ENCODE measurements at places on chromosomes 2 and 18. TPM values are rescaled to one million over a fixed set of nuclear protein-coding genes. Genes with fewer than 3 reads are reported as not detected.

STARD6 gene
- not detected for polyA plus RNA-seq

DSEL gene
- polyA plus RNA-seq = 0.38 TPM

EEF1B2 gene
- 803 TPM for polyA plus RNA-seq

CRYBA2 gene
- polyA plus RNA-seq = 0.49 TPM

SULT1C3 gene
- not detected for polyA plus RNA-seq

TMEM198 gene
- polyA plus RNA-seq = 1.7 TPM

COQ10B gene
- 10.6 TPM for polyA plus RNA-seq

MAL gene
- 1,481 TPM for polyA plus RNA-seq
